Breast epithelium (tissue), 4 donors: ENCODE measurements at places on chromosomes 7 and 10.

DNA sequence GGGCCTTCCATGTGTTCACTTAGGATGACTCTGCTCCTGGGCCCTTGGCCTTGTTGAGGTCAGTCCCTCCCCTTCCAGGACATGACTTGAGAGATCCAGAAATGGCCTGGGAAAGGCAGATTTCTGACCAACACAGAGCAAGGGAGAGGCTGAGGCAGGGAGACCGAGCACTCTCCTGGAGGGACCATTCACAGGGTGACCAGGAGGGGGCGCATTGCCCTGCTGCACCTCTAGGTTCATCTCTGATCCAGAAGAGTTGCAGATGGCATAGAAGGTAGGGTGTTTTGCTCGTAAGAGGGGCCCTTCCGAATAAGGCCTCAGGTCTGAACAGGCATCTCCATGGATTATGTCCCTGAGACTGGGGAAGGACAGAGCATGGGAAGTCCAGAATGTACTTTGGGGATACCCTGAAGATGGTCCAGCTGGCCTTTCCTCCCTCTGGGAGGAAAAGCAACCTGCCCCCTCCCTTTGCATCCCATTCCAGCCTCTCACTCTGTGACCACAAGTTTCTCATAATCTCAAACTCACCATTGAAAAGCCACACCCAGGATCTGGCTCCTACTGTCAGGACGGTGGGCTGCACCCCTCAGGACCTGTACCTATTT, 6.6 kb downstream of the DMBT1 start:
- no peaks in the 10 kb centered on the region for H3K4me1 ChIP-seq
- no peaks in the 10 kb centered on the region for H3K27me3 ChIP-seq
- no peak overlapping the region for H3K27ac ChIP-seq
- no peak for DNase-seq
- no peaks in the 10 kb centered on the region for H3K36me3 ChIP-seq
- H3K4me3 ChIP-seq: no peak overlapping the region

DNA sequence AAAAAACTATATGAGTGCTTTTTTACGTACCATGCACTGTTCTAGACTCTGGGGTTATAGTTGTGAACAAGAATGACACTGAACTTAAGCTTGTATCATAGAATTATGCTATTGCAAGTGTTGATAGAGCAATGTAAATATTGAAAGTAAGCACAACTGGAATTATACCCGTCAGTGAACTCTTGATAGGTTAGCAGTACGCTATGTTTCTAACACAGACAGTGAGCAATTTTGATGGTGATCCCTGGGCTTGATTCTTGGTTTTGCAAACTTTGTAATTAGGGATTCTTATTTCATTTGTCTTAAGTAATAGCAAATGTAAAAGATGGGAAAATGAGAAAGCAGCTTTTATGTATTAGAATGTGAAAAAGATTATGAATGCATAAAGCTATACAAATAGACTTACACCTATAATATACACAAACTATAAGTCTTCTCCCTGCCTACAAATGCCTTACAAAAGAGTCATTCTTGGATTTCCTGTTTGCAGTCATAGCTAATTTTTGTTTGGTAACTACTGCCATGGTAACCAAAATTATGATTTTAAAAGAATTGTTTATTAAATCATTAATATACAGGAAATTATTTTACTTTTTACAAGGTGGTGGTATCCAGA, 6.7 kb downstream of the TES start:
- H3K36me3 ChIP-seq: no peaks in the 10 kb centered on the region
- H3K27me3 ChIP-seq: no peaks in the 10 kb centered on the region
- peaks cover 14% of the 10 kb centered on the region for H3K4me1 ChIP-seq
- no peak for DNase-seq
- no peak overlapping the region for H3K27ac ChIP-seq

- H3K4me3 ChIP-seq: no peak overlapping the region
- no peak for DNase-seq
- no peaks in the 10 kb centered on the region for H3K27me3 ChIP-seq
- H3K27ac ChIP-seq: no peak overlapping the region
Measured at GRCh38 chr7:11427686-11428273, 404.2 kb downstream of the THSD7A start.

DNA sequence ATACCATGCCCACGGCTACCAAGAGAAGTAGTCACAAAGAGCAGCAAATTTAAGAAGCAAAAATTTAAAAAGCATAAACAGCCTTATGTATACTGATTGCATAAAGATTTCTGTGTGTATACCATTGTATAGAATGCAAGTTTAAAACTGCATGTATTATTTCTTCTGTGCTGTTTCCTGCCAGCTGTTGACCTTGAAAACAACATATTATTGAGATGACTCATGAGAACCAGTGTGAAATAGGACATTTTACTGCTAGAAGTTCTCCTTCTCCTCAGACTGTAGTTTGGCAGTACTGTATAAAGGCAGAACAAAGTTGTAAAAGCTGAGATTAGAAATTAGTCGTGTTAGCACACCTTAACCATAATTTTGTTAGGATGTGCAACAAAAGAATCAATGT, 42.3 kb upstream of the SGCE start:
- H3K27me3 ChIP-seq: no peaks in the 10 kb centered on the region
- H3K4me3 ChIP-seq: no peak overlapping the region
- no peaks in the 10 kb centered on the region for H3K4me1 ChIP-seq
- no peak for DNase-seq
- no peak overlapping the region for H3K27ac ChIP-seq
- no peaks in the 10 kb centered on the region for H3K36me3 ChIP-seq

DNA sequence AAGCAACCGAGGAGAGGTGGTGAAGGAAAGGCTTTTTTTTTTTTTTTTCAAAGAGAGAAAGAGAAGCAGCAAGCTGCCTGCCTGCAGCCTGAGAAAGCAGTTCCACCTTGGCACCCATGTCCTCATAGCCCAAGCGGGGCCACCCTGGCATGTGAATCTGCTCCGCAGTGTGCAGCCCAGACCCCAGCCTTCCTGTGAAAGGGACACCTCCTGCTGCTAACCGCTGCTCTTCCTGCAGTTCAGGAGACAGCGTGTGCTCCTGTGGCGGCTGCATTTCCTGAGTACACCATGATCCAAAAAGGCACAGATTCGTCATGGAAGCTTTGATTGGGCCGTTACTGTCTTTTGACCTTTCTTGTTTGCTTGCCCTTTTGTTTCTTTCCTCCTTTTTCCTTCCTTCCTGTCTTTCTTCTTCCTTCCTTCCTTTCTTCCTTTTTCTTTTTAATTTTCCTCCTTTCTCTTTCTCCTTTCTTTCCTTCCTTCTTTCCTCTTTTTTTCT, 38.1 kb downstream of the IKZF1 start:
- DNase-seq: no peak
- no peak overlapping the region for H3K27ac ChIP-seq
- no peaks in the 10 kb centered on the region for H3K27me3 ChIP-seq
- no peaks in the 10 kb centered on the region for H3K4me1 ChIP-seq
- no peaks in the 10 kb centered on the region for H3K36me3 ChIP-seq
- H3K4me3 ChIP-seq: no peak overlapping the region

- no peak overlapping the region for H3K27ac ChIP-seq
- H3K4me3 ChIP-seq: no peak overlapping the region
- no peaks in the 10 kb centered on the region for H3K36me3 ChIP-seq
- no peak for DNase-seq
Measured at GRCh38 chr7:26279405-26279804, 12.3 kb upstream of the SNX10 start.

GRCh38 chr7:6238309-6238925, 34.0 kb downstream of the CYTH3 start:
- no peaks in the 10 kb centered on the region for H3K27me3 ChIP-seq
- H3K36me3 ChIP-seq: no peaks in the 10 kb centered on the region
- DNase-seq: no peak
- no peak overlapping the region for H3K27ac ChIP-seq

DNA sequence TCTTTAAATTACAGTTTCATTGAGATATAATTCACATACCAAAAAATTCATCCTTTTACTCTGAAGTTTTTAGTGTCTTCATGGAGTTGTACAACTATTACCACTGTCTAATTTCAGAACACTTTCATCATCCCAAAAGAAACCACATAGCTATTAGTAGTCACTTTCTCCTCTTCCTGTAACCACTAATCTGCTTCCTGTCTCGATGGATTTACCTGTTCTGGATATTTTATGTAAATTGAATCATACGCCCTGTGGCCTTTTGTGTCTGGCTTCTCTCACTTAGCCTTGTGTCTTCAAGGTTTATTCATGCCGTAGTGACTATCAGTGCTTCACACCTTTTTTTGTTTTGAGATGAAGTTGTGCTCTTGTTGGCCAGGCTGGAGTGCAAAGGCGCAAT, 135.5 kb downstream of the DOCK1 start:
- peaks cover 7% of the 10 kb centered on the region for H3K36me3 ChIP-seq
- no peaks in the 10 kb centered on the region for H3K27me3 ChIP-seq
- H3K27ac ChIP-seq: no peak overlapping the region
- H3K4me3 ChIP-seq: no peak overlapping the region
- no peak for DNase-seq

GRCh38 chr10:133420028-133420427, 4.4 kb downstream of the SPRN start:
- H3K27me3 ChIP-seq: peaks cover 3% of the 10 kb centered on the region
- H3K4me3 ChIP-seq: no peak overlapping the region
- no peak for DNase-seq
- H3K4me1 ChIP-seq: no peaks in the 10 kb centered on the region

DNA sequence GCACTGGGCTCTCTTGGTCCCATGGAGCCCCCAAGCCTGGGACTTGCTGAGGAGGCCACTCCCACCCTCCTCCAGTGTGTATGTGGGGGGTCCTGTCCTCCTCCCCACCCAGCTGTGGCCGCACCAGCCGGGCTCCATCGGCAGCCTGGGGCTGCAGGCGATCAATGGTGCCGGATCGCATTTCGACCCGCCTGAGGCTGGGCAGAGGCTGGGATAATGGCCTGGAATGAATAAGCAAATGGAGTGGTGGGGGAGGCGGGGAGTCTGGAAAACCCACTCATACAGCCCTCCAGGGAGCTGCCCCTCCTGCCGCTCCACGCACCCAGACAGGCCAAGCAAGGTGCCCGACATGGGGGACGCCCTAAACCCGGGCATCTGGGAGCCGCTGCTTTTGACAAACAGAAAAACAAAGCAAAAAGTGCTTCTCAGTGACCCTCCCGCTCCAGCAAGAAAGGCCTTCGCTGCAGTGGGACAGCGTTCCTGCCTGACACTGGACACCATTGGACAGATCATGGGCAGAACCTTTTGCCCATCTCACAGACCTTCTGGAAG, 160.5 kb downstream of the NRF1 start:
- no peaks in the 10 kb centered on the region for H3K36me3 ChIP-seq
- no peaks in the 10 kb centered on the region for H3K27me3 ChIP-seq
- H3K27ac ChIP-seq: no peak overlapping the region
- DNase-seq: no peak
- H3K4me3 ChIP-seq: no peak overlapping the region

DNA sequence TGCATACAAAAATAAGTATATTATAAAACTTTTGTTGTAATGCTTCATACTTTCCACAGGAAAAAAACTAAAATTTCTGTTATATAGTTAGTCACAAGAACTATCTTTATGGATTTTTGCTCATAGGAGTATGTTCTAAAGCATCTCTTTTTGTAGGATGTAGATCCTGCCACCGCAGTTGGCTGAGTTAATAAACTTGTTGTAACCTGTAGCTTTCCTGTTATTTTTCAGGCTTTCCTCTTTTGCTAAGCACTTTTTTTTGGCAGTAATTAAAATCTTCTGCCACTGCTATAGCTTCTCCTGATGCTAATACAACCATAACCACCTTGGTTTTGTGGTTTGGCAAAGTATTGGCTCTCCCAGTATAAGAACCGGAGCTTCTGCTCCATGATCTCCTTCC, 60.3 kb downstream of the WNT2 start:
- DNase-seq: no peak
- no peak overlapping the region for H3K27ac ChIP-seq
- H3K4me1 ChIP-seq: no peaks in the 10 kb centered on the region
- H3K4me3 ChIP-seq: no peak overlapping the region

DNA sequence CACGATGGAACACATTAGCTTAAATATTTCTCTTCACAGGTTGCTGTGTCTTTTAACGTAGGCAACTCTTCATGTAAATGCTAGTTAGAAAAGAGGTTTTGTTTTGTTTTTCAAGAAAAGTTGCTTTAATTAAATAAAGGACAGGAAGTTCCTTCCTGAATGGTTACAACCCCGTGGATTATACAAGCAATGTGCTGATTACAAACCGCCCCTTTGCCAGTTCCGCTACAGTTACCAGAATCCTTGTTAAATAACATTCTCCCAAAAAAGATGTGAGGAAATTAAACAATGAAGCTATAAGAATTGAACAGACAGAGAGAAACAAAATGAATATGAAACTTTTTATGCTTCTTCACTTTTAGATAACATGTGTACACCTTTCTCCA, 75.1 kb downstream of the LYZL2 start:
- no peaks in the 10 kb centered on the region for H3K27me3 ChIP-seq
- no peaks in the 10 kb centered on the region for H3K36me3 ChIP-seq
